Sigmoid colon (tissue), 7 donors: ENCODE measurements at places on chromosomes 5 and 9. TPM values are rescaled to one million over a fixed set of nuclear protein-coding genes. Genes with fewer than 3 reads are reported as not detected.
A peak's percentile ranks its signal among the peaks of the same experiment; 100 is the strongest.

KCNMB1 gene
- total RNA-seq = 59.8 TPM

- H3K27ac ChIP-seq = peak overlapping the region; percentile 23
- DNase-seq = no peak
- H3K4me1 ChIP-seq = peaks cover 18% of the 10 kb centered on the region
- no peaks in the 10 kb centered on the region for H3K27me3 ChIP-seq
- H3K36me3 ChIP-seq = no peaks in the 10 kb centered on the region
These were observed 39.2 kb downstream of the GRAMD2B start for GRCh38 chr5:126462239-126463014.

- no peaks in the 10 kb centered on the region for H3K27me3 ChIP-seq
- no peak overlapping the region for H3K27ac ChIP-seq
- DNase-seq = no peak
- no peak overlapping the region for H3K4me3 ChIP-seq
These were observed 64.3 kb downstream of the GOLM1 start for GRCh38 chr9:86034863-86035734.

- DNase-seq = peak; percentile 64
- no peaks in the 10 kb centered on the region for H3K27me3 ChIP-seq
- no peaks in the 10 kb centered on the region for H3K4me1 ChIP-seq
- H3K4me3 ChIP-seq = peak overlapping the region; percentile 8
- H3K36me3 ChIP-seq = no peaks in the 10 kb centered on the region
- H3K27ac ChIP-seq = peak overlapping the region; percentile 76
These were observed 43.0 kb upstream of the HTR4 start for GRCh38 chr5:148697180-148697808.

GFPT2 gene
- 42.7 TPM for total RNA-seq

DNA sequence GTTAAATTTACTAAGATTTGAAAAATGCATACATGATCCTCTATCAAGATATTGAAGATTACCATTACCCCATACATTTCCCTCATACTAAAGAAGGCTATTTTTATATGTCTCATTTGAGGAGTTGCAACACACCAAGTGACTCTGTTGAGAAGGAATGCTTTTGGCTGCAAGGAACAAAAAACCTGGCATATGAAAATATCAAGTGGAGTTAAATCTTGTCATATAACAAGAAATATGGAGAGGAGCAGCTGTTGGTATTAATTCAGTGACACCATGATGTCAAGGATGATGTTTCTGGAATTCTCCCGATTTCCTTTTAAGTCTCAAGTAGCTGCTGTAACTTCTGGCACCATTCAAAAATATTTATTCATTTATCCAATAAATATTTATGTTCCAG lies 193.8 kb downstream of the CSNK1G3 start:
- H3K36me3 ChIP-seq = no peaks in the 10 kb centered on the region
- H3K27ac ChIP-seq = peak overlapping the region; percentile 50
- DNase-seq = no peak
- H3K4me1 ChIP-seq = peaks cover 17% of the 10 kb centered on the region
- H3K27me3 ChIP-seq = no peaks in the 10 kb centered on the region

- no peak overlapping the region for H3K27ac ChIP-seq
- no peaks in the 10 kb centered on the region for H3K4me1 ChIP-seq
These were observed 131.8 kb upstream of the FBN2 start for GRCh38 chr5:128669803-128670202.

DNA sequence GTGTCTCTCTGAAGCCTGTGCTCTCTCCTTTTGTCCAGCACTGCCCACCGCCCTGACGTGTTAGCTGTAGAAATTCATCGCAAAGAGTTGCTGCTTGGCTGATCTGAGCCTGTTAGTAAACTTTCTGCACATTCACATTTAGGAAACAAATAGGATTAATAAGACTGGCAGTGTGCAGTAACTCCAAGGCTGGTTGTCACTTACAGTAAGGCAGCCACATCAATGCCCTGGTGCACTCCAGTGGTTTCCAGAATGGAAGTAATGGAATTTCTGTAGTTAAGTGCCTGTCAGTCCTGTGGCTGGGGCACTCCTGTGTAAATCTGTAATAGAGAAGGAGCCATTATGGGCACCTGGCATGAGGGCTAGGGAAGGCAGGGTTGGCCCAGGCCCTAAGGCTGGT lies 70.6 kb downstream of the DOCK2 start:
- no peaks in the 10 kb centered on the region for H3K36me3 ChIP-seq
- no peaks in the 10 kb centered on the region for H3K4me1 ChIP-seq
- H3K4me3 ChIP-seq = no peak overlapping the region
